Activated CD4-positive, alpha-beta T cell treated with anti-CD3 and anti-CD28 coated beads, Interleukin-2, amount 50 U/mL, for 4 hours (primary cell): ENCODE measurements at places on chromosomes 6 and 20.

DNA sequence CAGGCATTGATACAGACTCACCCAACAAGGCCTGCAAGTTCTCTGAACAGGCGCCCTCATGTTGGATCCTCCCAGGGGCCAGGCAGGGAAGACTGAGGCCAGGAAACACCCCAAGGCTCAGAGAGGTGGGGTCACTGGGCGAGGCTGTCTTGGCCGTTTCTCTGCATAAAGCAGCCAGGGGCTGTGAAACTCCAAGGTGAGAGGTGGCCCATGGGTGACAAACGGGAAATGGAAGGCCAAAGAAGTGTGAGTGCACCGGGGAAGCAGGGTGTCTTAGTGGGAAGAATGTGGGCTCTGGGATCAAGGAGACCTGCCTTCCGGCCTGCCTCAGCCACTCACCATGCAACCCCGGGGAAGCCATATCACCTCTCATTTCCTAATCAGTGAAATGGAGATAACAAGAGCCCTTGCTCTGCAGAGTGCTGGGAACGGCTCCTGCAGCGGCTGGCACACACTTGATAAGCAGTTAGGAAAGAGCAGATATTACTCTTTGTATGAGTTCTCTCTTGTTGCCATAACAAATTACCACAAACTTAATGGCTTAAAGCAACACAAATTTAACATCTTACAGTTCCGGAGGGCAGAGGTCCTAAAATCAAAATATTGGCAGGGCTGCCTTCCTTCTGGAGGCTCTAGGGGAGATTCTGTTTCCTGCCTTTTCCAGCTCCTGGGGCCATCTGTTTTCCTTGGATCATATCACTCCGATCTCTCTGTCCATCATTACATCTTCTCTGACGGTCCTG, 168.6 kb downstream of the NFATC2 start:
- no peak for DNase-seq

GRCh38 chr6:157412791-157413190, 31.8 kb downstream of the ZDHHC14 start:
- DNase-seq: no peak

DNA sequence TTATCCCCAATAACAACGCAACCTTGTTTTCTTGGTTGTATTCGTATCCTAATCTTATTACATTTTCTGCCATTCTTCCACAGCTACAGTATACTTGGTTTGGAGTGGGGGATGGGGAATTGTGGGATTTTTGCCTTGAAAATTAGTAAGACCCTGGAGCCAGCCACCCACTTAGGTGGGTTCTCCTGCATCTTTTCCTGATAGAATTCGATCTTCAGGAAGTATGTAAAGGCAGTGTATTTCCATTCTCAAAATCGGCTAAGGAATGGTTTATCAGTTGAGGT, 1.1 kb downstream of the ITCH start:
- DNase-seq: no peak

GRCh38 chr20:10963717-10964266, 290.0 kb upstream of the JAG1 start:
- DNase-seq: no peak

DNA sequence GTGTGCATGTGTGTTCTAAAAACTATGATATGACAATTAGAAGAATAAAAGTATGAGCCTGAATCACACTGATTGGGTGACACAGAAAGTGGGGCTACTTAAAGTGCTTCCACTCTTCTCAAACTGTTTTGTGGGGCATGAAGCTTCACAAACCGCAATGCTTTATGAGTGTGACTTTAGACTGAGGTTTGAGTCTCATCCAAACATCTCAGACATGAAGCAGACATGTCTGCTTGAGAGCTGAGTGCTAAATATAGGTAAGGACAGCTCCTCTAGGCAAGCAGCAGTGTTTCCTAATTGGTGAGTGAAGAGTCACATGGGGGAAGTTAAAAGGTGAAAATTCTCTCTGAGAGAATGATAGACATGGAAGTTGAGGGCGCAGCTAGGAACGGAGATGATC, 726.9 kb upstream of the CITED2 start:
- DNase-seq: no peak

- DNase-seq: no peak
These were observed 199.0 kb downstream of the JARID2 start for GRCh38 chr6:15444881-15445280.
